ENCODE measurements at places on chromosomes 11 and 22.

- DNase-seq, result no peak
These were observed 51.0 kb downstream of the ALX4 start for GRCh38 chr11:44258839-44259420.

DNA sequence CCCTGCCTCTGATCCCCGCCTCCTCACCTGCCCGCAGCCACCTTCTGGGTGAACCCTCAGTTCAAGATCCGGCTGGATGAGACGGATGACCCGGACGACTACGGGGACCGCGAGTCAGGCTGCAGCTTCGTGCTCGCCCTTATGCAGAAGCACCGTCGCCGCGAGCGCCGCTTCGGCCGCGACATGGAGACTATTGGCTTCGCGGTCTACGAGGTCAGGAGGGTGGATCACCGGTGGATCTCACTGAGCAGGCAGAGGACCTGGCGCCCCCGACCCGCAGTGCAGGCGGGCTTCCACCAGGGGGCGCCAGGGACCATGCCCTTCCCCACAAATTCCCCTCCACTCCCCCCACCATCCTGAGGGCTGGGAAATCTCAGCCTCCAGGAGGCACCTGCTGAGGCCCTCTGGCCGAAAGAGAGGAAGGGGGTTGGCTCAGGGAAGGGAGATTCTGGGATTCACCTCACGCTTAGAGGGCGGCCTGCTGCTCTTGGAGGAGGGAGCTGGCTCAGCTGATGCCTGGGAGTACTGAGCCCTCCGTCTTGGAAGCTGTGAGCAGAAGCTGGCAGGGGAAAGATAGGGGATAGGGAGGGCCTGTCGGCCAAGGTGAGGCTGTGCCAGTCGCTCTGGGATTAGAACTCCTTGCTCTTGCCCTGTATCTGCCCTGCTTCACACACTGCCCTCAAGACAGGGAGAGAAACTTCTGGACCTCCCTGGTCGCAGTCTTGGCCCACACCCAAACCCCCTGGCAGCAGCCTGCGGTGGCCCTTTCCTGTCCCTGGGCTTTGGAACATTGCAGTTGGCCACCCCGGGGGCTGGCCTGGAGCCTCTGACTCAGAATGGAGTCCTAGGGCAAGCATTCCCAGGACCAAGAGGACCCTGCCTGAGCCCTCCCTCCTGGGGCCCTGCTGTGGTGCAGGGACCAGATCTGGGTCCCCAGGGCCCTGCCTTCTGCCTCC lies 23.2 kb downstream of the CAPN1 start:
- DNase-seq, result no peak

DNA sequence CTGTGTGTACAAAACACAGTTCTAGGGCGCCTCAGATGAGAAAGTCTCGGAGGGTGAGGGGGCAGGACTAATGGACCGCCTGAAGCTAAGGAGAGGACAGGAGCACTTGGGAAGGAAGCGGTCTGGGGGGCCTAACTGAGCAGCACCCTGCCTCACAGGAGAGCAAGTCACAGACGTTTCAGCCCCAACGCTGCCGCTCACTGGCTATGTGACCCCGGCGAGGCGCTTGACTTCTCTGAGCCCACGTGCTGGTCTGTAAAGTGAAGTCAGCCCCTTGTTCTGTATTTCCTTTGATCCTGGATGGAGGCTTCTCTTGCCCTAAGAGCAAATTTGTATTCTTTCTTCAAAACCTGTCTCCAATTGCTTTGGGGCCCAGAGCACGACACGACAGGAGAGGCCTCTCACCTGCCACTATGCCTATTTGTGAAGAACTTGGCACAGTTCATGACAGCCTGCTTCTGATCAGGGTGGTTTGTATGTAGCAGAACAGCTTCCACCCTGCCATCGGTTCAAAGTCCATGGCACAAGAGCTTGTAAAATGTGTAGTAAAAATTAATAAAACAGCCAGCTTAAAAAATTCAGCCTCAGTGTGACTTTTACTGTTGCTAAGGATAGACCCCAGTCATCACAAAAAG lies 59.1 kb downstream of the WNT11 start:
- DNase-seq, result no peak

- no peak for DNase-seq
These were observed 207.5 kb downstream of the TBC1D22A start for GRCh38 chr22:46969961-46970360.

DNA sequence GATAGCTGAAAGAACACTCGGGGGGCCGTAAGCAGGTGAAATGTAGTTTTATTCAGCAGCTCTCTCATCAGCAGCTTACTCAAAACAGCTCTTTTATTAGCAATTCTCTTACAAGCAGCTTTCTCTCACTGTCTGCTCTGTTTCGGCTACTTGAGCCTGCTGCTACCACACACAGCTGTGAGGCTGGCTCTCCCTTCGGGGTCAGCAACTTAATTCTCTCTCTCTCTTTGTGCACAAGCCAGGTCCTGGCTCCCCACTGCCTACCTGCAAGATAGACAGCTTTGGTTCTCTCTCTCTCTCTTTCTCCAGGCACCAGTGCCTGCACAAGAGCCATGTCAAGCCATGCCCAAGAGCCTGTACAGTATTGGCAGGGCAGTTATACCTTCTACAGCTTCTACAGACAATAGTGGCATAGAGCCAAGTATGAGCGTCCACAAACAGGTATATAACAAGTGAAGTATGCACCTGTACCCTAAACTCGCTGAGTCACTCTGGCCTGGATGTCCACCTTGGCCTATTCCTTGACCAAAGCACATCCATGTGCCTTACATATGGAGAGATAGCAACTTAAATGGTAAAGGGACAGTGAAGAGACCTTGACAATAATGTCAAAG lies 110.8 kb downstream of the MTNR1B start:
- DNase-seq, result no peak

All from hindlimb muscle (tissue), 1 donor.